Myocyte (in vitro differentiated cells): ENCODE measurements at places on chromosomes 7 and 10. TPM values are rescaled to one million over a fixed set of nuclear protein-coding genes. Genes with fewer than 3 reads are reported as not detected.

GRCh38 chr10:7767209-7767608, 20.6 kb downstream of the KIN start:
- no peak for DNase-seq

DNA sequence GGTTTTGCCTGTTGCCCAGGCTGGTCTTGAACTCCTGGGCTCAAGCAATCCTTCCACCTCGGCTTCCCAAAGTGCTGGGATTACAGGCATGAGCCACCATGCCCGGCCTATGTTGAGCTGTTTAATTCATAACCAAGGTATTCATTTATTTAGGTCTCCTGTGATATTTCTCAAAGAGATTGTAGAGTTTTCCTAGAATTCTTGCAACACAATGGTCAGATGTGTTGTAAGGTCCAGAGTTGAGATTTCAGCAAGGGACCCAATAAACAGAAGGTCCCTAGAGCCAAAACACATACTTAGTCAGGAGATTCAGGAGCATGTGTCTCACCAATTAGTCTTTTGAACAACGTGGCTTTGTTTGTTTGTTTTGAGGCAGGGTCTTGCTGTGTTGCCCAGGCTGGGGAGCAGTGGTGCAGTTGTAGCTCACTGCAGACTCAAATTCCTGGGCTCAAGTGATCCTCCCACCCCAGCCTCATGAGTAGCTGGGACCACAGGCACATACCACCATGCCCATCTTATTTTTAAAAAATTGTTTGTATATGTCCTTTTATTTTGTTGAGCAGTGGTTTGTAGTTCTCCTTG, 321.3 kb upstream of the GALNT17 start:
- DNase-seq = no peak

DNA sequence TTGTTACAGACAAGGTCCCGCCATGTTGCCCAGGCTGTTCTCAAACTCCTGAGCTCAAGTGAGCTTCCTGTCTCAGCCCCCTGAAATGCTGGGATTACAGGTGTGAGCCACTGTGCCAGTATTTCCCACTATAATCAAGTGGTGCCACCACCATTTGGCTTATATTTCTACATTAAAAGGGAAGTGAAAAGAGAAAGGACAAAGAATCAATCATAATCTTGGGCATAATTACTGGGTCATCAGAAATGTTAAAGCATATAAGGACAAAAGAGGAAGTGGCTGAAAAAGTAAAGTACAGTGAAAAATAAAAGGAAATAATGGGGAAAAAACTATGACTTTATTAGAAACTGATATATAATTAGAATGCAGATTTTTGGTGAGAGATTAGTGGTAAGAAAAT, 25.7 kb upstream of the ENTPD1 start:
- no peak for DNase-seq

GRCh38 chr10:113639966-113640365, 23.9 kb downstream of the NRAP start:
- no peak for DNase-seq

DNA sequence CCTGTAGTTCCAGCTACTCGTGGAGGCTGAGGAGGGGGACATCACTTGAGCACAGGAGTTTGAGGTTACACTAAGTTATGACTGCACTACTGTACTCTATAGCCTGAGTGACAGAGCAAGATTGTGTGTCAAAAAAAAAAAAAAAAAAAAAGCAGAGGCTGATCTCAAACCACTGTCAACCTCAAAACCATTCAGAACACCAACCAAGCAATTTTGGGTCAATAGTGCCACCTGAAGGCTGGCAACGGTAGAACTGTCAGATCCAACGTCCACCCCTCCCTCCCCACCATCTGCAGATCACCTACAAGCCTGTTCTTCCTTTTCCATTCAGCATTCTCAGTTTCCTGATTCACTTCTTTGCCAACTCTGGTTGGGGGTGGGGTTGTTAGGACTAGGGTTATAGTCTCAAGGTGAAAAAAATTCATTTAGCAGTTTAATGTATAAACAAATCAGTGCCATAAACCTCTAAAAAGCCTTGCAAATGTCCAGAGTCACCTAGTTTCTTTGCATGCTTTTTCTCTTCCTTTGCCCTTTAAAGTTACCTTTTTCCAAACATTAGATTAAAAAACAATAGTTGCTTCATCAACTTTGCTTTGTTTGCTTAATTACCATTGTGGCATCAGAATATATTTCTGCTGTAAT, 2.6 kb downstream of the MRPS33 start:
- peak; percentile 71 for DNase-seq

DNA sequence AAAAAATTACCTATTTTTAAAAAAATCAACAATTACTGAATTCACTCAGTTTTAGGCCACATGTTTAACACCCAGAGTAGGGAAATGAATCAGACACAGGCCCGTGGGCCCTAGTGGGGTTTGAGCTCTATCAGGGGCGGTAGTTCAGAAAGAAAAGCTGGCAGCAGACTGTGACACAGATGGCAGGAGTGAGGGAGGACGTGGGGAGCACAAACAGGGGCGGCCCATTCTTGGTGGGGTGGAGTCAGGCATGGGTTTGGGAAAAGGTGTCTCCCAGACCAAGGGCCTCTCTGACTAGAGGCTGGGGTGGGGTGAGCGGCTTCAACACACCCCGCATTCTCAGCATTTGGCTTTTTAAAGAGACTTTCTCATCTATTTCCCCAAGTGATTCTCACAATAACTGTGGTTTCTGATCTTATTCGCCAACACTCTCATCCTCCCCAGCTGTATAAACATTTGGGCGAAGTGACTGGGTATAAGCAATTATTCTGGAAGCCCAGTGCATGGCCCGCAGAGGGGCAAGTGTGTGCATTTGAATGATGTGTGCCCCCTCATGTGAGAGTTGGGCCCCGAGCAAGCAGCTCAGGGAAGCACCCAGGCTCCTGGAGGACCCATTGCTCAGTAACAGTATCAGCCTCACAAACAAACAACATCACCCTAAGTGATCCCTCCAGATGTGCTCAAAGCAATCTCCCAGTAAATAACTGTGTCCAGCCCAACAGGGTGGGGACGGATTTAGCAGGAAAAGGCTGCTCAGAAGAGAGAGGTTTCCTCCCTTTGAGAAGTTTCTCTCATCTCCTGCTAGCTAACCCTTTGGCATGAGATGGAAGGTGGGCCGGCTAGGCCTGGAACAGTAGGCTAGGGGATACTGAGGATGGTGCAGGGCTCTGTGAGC, 437.6 kb upstream of the ZMIZ1 start:
- DNase-seq = peak; percentile 55

GRCh38 chr7:148867596-148868377, 16.3 kb downstream of the EZH2 start:
- no peak for DNase-seq

DNA sequence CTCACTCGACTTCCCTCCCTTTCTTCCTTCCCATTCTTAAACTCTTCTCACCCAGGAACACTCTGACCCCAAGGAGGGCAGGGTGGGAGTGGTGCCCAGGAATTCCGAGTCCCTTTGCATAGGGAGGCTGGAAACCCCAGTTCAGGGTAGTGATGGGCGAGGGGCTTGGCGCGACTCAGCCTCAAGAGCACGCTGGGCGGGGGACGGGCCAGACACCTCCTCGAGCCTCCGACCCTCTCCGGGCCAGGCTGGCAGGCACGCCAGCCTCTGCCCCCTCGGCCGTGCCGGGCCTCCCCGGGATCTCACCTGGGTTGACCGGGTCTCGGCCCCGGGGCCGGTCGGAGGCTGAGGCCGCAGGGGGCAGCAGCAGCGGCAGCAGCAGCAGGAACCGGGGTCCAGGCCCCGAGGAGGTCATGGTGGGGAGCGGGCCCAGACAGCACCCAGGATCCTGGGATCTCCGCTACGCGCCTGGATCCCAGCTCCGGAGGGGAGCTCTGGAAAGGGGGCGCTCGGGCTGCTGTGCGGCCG, 457 bp downstream of the PLOD3 start:
- DNase-seq = peak; percentile 25

GRCh38 chr7:88746126-88746525, 13.4 kb upstream of the ZNF804B start:
- no peak for DNase-seq

- DNase-seq = no peak
These were observed 51.8 kb downstream of the ARHGAP22 start for GRCh38 chr10:48552946-48553564.

The UCMA gene
- not detected in 2 replicates for total RNA-seq

The DENND2A gene
- total RNA-seq = 0.05 and 0.21 TPM in 2 replicates

The MARCHF5 gene
- 13.0 and 13.3 TPM in 2 replicates for total RNA-seq

The HECW1 gene
- not detected in 2 replicates for total RNA-seq

The HHEX gene
- 0.11 and 0.16 TPM in 2 replicates for total RNA-seq

The SUV39H2 gene
- 8.8 and 10.3 TPM in 2 replicates for total RNA-seq

The CFAP43 gene
- not detected in 2 replicates for total RNA-seq
